ENCODE measurements at places on chromosomes 4 and X. TPM values are rescaled to one million over a fixed set of nuclear protein-coding genes. Genes with fewer than 3 reads are reported as not detected.

DNA sequence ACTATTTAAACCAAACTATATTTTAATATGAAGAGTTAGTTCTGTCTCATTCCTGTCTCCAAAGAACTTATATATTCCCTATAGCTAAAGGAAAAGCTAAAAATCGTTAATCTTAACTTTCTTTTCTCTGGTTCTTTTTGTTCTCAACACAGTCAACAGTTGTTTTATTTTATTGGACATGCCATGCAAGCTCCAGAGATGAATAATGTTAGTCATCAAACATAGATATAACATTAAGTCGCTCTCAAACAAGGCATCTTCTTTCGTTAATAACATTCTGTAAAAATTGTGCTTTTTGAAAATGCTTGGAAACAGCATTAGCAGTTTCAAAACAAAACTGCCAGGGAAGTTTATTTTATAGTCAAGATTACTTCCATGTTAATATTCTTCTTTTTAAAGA is 117.9 kb upstream of the GPM6A start:
- DNase-seq: no peak

The CSAG3 gene
- total RNA-seq: not detected

The PHEX gene
- total RNA-seq: 0.37 TPM

DNA sequence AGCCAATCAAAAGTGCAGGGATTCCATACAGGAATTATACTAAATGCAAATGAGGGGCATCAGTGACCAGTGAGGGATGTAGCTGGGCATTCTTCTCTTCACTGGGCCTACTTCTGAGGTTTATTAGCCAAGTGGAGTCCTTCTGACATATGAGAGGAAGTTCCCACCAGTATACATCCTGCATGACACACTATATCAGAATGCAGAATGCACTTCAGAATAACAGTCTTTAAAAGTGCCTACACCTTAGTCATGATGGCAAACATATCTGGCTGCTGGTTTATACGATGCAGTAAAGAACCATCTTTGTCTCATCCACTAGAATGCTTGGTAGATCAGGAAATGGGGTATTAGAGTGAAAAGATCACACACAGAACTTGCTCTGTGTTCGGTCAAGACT is 180.3 kb upstream of the PPARGC1A start:
- no peak for DNase-seq

The MAGIX gene
- 0.84 TPM for total RNA-seq

DNA sequence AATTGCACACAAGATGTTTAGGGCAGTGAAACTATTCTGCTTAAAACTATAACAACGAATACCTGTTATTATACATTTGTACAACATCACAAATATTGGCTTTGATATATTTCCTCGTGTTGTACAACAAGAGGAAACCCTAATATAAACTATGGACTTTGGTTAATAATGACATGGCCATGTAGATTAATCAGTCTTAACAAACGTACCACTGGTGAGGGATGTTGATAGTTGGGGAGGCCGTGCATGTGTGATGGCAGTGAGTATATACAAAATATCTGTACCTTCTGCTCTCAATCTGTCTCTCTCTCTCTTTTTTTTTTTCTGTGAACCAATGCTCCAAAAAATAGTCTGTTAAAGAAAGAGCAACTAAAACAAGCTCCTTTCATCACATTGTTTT is 22.2 kb upstream of the HPGD start:
- DNase-seq: no peak

- DNase-seq: no peak
Observed at GRCh38 chr4:168942985-168943384, 67.1 kb downstream of the CBR4 start.

GRCh38 chrX:133475521-133475920 is 60.2 kb upstream of the GPC4 start:
- DNase-seq: no peak

All from dermis blood vessel endothelial cell (primary cell).